Lung microvascular endothelial cell (primary cell): ENCODE measurements at places on chromosomes 5 and 9.

GRCh38 chr5:141236516-141237313, 8.5 kb upstream of the PCDHB15 start:
- no peak for DNase-seq

GRCh38 chr5:14400085-14400484, 181.5 kb upstream of the OTULINL start:
- DNase-seq: no peak

GRCh38 chr5:3006961-3007551, 255.6 kb upstream of the IRX2 start:
- no peak for DNase-seq

- DNase-seq: peak; percentile 84
These were observed at the start of gene HCN1 for GRCh38 chr5:45696206-45696836. TSS of gene HCN1 (minus strand) at chr5:45696380.
